ENCODE measurements at places on chromosomes 5 and 9.

DNA sequence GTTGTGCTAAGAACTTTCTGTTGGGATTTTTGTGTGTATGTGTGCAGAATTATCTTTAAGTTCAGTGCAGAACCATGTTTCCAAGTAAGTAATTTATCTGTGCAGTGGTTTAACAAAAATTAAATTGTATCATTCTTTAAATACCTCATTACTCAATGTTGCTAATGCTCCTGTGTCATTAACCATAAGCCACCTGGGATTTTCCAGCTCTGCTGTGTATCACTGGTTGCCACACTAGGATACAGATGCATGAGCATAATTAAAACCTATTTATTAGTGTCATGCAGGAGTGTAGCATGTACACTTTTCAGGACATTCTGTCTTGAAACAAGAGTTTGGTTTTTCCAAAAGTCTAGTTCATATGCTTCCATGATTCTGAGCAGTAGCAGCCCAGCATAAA, 120.4 kb upstream of the PTGER4 start:
- no peak for DNase-seq

DNA sequence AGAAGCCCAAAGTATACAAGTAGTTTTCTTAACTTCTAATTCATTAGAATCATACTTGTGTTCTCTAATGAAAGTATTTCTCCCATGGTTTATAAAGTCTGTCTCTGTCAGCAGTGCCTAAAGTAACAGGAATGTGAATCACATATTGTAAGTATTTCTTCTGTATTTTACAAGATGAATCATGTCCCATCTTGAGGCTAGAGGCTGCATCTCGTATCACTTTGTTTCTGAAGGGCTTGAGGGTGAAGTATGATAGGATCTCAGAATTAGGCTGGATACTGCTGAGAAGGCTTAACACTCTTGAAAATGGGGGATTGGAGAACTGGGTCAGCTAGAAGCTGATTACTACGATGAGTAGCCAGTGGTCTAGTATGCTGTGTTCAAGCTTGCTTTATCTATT, 242.2 kb upstream of the ACTBL2 start:
- no peak for DNase-seq

GRCh38 chr5:51104556-51104955, 278.7 kb upstream of the ISL1 start:
- no peak for DNase-seq

DNA sequence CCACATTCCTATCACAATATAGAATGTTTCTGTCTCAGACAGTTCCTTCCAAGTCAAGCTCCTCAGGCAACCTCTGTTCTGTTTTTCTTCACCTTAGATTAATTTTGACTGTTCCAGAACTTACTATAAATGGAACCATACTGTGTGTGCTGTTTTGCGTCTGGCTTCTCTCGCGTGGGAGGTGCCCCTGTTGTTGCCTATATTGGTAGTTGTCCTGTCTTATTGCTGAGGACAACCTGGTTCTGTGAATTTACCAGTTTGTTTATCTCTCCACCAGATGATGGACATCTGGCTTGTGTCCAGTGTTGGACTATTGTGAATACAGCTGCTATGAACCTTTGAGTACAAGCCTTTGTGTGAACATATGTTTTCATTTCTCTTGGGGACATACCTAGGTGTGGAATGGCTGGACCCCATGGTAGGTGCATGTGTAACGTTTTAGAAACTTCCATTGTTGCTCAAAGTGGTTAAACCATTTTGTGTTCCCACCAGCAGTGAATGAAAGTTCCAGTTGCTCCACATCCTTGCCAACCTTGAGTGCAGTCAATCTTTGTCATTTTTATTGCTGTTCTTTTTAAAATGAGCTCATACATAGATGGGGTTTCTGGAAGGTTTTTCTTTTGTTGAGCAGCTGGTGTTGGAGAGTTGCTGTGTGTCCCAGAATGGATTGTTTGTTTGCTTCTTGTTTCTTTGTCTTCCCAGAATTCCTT, 18.1 kb downstream of the HMCN2 start:
- DNase-seq = no peak

DNA sequence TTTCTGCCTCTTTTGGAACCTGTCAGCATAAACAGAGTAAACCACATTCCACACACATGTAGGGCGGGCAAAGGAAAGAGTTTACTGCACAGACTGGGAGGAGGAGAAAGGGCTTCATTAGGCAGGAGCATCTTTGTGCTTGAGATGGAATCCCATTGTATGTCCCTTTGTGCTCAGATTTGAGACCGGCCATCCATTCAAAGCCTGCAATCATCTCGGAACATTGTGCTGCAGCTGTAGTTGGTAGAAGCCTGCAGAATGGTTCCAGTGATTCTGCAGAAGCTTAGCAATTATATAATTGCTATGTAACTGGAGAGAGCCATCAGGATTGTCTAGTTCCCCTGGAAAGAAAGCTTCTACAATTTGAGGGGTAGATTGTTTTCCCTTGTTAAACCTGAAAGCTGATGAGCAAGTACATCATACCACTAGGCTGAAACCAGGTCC, 16.5 kb downstream of the ZNF462 start:
- DNase-seq = no peak

GRCh38 chr5:151699071-151699901, 12.6 kb upstream of the SPARC start:
- DNase-seq = no peak

GRCh38 chr9:114653556-114654159, 3.9 kb downstream of the TEX53 start:
- peak; percentile 53 for DNase-seq

- no peak for DNase-seq
These were observed 48.7 kb downstream of the PCSK1 start for GRCh38 chr5:96384353-96384752.
